ENCODE measurements at places on chromosomes 6 and 20.

DNA sequence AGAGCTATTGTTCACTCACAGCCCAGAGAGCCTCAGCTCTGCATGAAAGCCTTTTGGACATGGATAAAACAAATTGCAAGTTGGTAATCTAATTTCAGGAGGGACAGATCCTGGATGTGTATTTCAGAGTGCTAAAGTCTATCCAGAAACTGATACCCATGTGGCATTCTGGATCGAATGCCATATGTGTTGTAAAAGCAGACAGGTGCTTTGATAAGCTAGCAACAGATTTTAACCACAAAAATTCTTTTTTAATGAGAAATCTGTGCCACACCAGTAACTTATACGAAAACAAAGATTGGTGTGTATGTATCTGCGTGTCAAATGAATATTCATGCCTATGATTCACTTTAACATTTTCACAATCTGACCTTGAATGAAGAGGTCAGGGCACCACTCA lies 936.6 kb upstream of the MAP3K7 start:
- no peak for DNase-seq

DNA sequence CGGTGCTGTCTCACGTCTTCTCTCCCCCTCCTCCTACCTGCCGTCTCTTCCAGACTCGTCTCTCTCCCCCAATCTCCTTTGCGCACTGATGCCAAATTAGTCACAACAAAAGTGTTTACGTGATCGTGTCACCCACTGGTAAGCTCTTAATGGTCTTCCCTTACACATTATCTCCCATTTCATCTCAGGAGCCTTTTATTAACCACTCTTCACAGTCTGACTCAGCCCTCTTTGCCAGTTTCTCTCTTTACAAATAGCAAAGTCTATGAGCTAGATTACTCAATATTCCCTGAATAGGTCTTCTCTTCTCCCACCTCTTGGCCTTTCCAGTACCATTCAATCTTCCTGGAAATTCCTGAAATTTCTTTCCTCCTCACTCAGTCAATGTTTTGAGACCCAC lies 247.0 kb downstream of the ESR1 start:
- no peak for DNase-seq

DNA sequence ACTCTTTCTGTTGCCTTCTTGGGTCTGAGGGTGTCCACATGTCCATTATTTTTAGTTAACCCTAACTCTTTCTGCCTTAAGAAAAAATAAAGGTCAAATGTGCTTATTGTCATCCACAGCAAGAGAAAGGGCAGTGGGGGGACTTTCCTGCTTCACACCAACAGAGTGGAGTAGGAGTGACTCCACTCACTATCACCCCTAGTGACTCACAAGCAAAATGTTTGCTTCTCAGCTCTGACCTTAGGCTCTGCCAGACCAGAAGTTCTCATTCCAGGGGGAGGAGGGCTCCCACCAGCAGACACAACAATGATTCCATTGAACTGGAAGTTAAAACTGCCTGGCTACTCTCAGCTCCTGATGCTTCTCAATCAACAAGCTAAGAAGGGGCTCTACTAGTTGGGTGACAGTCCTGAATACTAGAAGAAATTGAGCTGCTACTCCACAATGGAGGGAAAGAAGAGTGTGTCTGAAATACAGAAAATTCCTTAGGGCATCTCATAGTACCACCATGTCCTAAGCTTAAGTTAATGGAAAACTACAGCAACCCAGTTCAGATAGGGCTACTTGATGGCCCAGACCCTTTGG lies 83.9 kb upstream of the AFDN start:
- no peak for DNase-seq

- DNase-seq: peak; percentile 61
Measured at GRCh38 chr6:167825332-167826229, 1.1 kb upstream of the AFDN start.

DNA sequence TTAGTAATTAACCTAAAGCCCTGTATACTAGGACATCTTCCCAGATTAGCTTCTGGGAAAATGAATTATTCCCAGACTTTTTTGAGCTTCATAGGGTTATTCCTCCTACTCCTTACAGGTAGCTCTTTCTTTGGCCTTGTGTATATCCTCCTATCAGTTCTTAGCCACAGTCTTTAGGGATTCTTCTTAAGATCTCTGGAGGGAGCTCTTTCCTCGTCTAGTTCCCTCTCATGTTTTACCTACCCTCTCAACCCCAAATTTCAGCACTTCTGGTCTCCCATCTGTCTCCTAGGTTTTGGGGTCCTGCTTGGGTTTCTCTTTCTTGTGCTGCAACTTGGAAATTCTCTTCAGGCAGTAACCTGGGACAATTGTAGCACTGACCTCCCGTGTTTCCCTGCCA lies 46.4 kb upstream of the SLC35B3 start:
- DNase-seq: no peak

DNA sequence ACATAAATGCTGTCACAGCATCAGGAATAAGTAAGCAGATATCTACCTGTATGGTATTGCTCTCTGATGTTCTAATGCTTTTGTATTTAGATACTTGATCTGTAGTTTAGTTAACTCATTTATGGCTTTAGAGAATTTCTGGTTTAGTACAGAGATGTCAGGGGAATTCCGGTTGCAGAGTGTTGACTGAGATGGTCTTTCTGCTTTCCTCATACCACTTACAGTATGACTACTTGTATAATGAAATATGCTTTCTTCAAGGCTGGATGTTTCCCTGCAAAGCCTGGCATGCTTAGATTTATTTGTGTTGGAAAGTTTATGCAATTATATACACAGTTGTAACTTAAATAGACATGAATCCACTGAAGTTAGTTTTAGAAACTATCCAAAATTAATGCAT lies 278.4 kb downstream of the CDH26 start:
- no peak for DNase-seq

GRCh38 chr6:34617231-34617630 lies 61.1 kb upstream of the SPDEF start:
- no peak for DNase-seq

GRCh38 chr6:67640484-67640883 lies 994.6 kb upstream of the ADGRB3 start:
- DNase-seq: no peak

- DNase-seq: no peak
Measured at GRCh38 chr6:783966-784735, 91.2 kb upstream of the EXOC2 start.

GRCh38 chr20:43903953-43904826 lies 10.5 kb upstream of the TOX2 start:
- DNase-seq: no peak

DNA sequence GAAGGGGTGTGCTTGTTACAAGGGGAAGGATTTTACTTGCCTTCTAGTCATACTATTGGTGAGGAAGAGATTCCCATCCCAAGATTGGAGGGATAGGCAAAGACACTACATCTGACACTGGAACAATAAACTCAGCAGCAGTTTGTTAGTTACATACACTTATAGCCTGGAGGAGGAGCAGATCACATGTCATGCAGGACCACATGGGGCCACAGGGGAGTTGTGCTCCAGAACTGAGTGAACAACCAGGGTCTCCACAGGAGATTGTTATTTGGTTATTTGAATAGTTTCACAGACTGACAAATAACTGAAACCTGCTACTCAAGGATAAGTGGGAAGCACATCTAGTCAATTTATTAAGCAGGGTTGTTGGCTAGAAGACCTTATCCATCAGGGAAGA lies 559.4 kb upstream of the MANEA start:
- DNase-seq: no peak

DNA sequence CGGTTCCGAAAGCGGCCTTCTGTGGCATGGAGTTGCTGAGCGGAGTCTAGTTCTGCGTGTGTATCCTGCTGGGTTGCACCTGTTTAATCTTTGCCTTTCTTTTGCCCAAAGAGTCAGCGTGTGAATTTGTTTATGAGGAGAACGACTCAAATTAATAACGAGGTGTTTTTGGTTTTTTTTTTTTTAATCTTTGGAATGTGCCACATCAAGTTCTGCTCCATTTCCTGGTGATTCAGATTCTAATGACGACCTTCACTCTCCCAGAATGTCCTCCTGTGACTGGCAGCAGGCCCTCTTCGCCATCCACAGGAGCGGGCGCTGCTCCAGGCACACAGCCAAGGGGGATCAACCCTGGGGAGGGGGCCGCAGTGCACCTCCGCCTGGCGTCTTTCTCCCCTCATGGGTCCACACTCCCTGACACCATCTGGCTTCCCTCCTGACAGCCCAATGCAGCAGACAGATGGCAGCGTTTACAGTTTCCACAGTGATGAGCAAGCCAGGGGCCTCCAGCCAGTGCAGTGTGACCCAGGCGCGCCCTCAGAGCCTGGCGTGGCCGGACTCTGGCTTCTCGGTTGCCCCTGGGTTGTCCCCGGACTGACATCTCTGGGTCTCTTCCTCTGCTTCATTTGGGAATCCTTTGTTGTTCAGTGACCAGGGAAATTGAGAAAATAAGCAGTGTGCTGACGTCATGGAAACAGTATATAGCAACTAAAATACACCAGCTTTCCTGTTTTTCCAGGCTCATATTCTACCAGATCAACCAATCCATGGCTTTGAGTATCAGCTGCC lies 27.5 kb upstream of the AFDN start:
- DNase-seq: no peak

GRCh38 chr6:42993445-42993844 lies 9.1 kb downstream of the PPP2R5D start:
- DNase-seq: no peak

DNA sequence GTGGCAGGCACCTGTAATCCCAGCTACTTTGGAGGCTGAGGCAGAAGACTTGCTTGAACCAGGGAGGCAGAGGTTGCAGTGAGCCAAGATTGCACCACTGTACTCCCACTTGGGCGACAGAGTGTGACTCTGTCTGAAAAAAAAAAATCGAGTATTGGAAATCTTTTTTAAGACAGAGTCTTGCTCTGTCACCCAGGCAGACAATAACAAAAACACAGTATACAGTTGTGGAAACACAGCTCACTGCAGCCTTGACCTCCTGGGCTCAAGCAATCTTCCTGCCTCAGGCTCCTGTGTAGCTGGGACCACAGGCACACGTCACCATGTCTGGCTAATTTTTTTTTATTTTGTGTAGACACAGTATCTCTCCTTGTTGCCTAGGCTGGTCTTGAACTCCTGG lies 15.0 kb downstream of the NANP start:
- no peak for DNase-seq

- no peak for DNase-seq
Measured at GRCh38 chr20:33915726-33916331, 77.9 kb upstream of the RALY start.

- no peak for DNase-seq
Measured at GRCh38 chr20:44407402-44408184, 52.1 kb downstream of the HNF4A start.

DNA sequence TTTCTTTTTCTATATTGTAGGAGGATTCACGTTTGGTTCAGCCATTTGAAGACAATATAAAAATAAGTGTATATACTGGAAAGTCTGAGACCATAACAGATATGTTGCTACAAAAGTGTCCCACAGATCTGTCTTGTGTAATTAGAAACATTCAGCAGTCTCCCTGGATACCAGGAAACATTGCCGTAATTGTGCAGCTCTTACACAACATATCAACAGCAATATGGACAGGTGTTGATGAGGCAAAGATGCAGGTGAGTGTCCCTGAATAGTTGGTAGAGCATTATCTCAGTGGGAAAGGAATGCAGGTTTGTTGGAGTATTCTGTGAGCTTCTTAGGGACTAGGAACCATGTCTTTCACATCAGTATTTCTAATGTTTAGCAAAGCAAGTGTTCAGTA lies 18.3 kb upstream of the ADGRF4 start:
- DNase-seq: no peak

GRCh38 chr20:32252189-32252588 lies 25.3 kb upstream of the KIF3B start:
- DNase-seq: no peak

DNA sequence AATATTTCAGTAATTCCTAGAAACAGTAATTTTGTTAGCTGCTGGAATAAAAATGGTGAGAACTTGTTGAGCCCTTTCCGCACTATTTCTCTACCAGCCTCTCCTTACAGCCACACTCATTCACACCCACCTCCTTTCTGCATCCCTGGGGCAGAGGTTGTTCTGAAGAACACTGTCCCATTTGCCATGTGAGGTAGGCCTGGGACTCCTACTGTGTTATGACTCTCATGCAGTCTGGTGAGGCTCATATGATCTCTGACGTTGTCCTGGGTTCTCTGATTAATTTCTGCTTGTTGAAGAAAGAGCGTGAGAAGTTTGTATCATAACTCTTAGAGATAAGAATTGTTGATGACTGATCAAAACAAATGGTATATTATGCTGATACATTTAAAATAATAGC lies 4.1 kb upstream of the KCNQ5 start:
- no peak for DNase-seq

DNA sequence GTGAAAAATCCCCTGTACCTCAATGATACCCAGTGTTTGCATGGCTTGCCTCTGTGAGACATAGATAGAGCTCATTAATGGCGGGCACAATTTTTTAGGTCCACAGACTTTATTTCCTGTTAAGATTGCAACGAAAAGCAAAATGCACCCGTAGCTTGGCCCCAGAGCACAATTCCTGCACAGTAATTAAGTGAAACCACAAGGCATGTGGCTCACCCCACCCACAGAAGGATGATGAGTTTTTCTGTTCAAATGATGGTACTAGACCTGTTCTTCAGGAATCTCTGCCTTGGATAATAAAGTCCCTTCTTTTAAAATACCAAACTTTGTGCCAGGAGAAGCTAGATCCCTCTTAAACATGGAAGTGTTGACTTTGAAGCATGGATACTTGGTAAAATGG lies 738.1 kb downstream of the QKI start:
- DNase-seq: no peak

- DNase-seq: no peak
Measured at GRCh38 chr20:35225319-35226125, 968 bp upstream of the MMP24 start.

DNA sequence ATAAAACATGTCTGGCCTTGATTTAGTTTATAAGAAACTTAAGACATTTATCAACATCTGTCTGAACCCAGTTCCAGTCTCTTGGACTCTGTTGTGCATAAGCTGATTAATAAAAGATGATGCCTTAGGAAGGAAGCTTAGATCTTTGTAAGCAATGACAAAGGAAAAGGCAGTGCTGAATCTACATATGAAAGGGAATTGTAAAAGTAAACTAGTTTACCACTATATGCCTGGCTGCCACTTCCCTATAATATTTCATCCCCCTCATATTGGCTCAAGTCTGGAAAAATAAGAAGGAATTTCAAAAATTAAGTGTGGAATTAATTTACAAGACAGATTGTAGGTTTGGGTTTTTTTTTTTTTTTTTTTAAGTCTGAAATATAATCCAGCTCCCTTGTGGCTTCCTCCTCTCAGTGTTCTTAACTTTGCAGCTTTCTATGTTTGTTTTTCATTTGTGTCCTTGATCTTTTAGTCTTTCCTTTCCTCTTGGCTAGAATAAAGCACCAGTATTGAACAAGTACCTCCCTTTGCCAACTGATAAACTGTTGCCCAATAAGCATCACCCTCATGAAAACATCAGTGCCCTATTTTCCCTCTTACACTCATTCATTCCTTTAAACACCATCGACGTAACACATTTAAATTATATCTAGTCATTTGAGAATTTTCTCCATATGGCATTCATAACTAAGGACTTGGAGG lies 146.7 kb upstream of the TBX18 start:
- no peak for DNase-seq

GRCh38 chr6:25193460-25194171 lies 85.6 kb upstream of the CARMIL1 start:
- DNase-seq: no peak
